Renal cortex interstitium (tissue), 15 donors: ENCODE measurements at places on chromosomes 2 and 18.

DNA sequence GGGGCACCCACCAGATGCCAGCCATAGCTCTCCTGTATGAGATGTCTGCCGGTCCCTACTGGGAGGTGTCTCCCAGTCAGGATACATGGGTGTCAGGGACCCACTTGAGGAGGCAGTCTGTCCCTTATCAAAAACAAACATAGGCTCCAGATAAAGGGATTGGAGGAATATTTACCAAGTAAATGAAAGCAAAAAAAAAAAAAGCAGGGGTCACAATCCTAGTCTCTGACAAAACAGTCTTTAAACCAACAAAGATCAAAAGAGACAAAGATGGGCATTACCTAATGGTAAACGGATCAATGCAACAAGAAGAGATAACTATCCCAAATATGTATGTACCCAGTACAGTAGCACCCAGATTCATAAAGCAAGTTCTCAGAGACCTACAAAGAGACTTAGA, 640.0 kb upstream of the LRRTM4 start:
- no peak for DNase-seq

DNA sequence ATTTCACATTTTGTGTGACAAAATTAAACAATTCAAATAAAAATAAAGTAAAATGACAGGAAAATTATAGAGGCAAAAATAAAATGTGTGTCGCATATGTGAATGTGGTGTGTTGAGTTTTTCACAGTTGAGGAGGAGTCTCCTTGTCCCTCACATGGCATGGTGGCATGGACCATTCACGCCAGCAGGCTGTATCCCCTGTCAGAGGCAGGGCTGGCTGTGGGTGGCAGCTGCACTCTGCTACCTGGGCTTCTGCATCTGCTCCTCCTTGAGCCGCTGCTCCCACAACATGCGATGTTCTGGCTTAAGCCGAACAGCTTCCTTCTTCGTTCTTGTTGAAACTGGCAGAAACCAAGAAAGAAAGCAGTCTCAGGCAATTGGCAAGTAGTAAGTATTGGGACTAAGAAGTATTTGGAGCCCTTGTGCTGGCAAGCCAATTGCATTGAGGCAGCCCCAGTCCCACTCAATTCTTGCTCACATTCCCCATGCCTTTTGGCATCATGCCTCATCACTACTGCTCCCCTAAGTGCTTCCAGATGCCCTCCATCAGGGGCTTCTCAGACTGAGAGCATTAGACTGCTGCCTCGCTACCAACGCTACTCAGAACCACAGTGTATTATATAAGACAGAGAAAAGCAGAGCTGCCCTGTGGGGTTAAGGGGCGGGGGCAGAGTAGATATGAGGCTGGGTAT, 177.9 kb upstream of the NABP1 start:
- no peak for DNase-seq

GRCh38 chr2:38735999-38736320, 15.2 kb downstream of the SRSF7 start:
- DNase-seq: no peak

DNA sequence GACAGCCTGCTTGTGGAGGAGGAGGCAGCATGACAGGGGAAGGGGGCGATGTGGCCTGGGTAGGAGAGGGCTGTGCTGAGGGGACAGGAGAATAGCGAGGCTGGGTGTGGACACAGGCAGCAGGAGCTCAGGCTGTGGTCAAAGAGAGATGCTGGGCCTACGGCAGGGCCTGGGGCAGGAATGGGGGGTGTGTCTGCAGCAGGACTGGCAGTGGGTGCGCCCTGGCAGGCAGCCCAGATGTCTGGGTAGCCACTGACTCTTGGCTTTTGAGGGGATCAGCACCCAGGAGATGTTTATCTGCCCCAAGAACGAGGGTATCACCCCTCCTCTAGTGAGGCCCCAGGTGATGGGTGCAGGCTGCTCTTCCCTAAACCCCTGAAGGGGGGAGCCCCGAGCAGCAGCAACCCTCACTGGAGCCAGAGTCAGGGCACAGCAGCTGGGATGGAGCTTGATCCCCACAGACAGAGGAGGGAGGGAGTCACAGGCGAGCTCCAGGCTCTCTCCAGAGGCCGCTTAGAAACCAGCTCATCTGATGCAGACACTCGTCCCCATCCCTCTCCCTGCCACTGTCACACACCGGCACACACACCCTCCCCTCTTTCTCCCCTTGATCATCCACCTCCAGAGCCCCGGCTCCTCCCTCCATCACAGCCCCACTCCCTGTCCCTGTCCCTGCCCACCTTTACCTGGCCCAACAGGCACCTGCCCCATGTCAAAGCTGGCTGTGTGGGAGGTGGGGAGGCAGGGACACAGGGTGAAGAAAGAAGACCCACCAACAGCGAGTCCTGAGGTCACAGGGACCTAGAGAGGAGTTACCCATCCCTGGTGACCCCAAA, 29.8 kb upstream of the TNS1 start:
- DNase-seq: no peak

GRCh38 chr18:58525928-58526424, 102.9 kb downstream of the ALPK2 start:
- no peak for DNase-seq

DNA sequence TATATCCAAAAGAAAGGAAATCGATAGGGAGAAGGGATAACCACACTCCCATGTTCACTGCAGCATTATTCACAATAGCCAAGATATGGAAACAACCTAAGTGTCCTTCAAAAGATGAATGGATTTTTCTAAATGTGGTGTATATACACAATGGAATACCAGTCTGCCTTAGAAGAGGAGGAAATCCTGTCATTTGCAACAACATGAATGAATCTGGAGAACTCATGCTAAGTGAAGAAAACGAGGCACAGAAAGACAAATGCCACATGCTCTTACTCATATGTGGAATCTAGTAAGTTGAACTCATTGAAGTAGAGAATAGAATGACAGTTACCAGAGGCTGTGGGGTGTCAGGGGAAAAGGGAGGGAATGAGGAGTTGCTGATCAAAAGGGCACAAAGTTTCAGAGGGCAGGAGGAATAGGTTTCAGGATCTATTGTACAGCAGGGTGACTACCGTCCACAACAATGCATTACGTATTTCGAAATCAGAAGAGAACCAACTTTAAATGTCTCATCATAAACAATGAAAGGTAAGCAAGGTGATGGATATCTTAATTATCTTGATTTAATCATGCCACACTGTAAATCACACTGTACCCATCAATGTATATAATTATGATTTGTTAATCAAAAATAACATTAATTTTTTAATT, 46.1 kb downstream of the SIGLEC15 start:
- DNase-seq: no peak

DNA sequence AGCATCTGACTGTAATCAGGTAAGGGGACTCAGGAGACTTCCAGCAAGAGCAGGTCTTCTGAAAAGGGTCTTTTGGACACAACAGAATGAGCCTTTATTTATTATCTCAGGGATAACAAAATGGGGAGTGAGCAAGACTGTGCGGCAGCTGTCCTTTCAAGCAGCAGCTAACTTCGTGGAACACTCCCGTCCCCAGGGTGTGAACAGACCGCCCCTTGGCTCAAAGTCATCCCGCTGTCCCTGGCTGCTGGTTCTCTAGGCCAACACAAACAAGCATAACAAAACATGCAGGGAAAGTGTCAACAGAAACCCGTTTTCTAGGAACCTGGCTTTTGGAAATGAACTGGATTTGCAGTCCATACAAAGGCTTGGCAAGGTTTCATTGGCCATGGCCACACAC, 787.9 kb upstream of the FANCL start:
- DNase-seq: no peak

DNA sequence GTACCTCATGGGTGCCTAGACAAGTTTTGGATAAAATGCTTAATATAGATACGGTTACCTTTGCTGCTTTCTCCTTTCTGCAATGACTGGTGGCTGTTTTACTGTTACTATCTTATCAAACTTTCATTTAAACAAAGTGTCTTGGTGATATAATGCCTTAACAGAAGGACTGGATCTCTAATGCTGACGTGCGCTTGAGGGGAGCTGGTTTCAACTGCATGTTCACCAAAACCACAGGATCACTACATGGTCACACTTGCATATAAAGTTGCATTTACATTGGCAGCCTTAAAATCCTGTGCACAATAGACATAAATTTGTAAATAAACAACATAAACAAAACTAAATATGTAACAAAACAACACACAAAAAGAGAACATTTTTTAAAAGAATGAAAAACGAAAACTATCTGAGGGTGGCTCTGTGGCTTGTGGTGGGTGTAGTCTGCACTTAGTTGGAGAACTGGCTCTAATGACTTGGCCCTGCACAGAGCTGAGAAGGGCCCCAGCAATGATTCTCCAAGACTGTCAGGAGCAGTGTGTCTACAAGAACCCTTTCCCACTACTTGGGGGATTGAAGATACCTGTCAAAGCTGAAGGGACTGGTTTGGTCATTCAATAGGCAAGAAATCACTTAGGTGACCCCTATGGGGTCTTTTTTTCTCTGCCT, 135.5 kb downstream of the UXS1 start:
- no peak for DNase-seq

GRCh38 chr2:239169311-239170048, 231.3 kb downstream of the HDAC4 start:
- DNase-seq: no peak

- DNase-seq: no peak
These were observed 1.1 kb upstream of the CDH2 start for GRCh38 chr18:28177828-28178635.

- no peak for DNase-seq
These were observed 60.9 kb upstream of the AGAP1 start for GRCh38 chr2:235432741-235433520.

DNA sequence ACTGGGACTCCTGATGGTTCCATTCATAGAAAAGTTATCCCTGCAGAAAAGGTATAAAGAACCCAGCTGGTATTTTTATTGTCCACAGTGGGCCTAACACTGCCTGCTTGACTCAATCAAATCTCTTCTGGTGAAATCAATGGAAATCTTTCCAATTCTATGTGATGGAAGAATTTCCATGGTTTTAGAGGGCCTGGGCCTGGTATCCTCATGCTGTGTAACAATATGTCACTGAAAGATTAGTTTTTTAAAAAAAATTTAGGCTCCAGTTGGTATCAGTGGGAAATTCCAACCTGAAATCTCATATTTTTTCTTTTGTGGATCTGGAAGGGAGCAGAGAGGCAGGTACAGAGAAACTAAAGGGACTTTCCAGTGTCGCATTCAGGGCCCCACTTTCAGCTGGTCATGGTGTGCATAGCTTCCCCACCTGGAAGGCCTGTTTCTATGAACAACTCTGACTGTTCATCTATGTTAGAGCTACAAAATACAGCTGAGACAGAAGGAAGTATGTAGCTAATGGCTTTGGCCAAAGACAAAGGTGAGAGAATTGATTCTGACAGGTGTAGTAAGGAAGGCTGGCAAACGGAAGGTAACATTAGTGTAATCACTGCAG, 20.9 kb downstream of the NEB start:
- no peak for DNase-seq

DNA sequence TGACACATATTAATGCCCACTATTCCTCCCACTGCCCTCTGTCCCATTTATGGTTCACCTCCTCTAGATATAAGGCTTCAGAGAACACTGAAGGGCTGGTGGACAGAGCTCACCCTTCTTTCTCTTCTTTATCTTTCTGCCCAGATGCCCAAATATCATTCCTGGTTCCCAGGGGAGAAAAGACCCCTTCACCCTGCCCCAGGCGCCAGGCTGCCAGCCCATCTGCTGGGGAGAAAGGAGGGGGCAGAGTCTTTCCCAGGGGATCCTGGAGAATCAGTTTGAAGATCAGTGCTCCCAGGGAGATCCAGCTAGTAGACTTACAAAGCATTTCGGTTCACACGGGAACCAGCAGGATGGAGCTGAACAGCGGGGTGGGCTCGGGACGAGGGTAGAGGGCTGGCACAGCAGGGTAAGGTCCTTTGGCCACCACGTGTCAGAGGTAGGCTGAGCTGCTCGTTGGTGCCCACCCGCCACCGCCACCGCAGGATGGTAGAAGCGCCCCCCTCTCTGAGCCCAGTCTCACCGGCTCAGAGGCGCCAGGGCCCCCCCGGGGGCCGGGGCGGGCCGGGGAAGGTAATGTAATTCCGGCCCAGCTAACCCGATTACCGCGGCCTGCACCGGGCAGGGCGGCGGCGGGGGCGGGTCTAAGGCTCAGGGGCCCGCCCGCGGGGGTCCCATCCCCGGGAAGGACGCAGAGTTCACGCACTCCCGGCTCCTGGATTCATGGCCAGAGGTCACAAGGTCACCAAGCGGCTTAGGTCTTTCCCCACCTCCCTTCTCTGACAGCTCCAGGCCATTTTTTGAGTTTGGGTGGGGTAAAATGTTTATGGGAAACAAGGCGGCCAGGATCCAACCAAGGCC, 1.3 kb upstream of the TLX2 start:
- DNase-seq: no peak

DNA sequence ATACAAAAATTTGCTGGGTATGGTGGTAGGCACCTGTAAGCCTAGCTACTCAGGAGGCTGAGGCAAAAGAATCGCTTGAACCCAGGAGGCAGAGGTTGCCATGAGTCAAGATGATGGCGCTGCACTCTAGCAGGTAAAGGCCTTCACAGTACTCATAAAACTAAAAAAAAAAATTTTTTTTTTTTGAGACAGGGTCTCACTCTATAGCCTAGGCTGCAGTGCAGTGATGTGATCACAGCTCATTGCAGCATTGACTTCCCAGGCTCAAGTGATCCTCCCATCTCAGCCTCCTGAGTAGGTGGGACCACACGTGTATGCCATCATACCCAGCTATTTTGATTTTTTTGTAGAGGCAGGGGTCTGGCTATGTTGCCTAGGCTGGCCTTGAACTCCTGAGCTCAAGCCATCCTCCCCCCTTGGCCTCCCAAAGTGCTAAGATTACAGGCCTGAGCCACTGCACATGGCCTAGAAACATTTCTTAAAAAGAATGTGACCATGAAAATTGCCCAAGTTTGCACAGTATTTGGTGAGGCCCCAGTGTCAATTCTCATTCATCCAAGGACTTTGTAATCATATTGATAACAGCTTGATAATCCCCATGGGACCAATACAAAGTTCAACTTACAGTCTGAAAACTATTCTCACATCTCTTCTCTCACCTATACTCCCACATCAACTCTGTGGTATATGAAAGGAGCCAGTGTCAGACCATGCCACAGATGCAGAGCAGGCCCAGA, 64.2 kb upstream of the MYCN start:
- DNase-seq: no peak

- DNase-seq: no peak
These were observed 40.5 kb upstream of the PAPOLG start for GRCh38 chr2:60715561-60715960.

DNA sequence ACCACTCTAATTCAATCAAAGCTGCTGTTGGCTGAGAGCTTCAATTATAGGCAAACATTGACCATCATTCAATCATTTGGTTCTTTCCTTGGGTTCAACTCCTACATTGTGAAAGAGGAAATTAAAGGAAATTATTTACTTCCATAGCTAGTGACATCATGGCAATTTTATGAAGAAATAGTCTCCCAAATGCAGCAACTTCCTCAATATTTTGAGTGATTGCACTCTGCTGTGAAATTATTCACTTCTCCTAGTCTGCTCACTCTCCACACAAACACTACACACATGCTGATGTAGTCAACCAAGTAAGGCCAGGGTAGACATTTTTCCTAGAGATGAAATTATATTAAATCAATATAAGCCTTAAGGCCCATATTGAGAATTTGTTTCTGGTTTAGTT, 86.7 kb upstream of the NCKAP5 start:
- DNase-seq: no peak

- no peak for DNase-seq
These were observed 2.8 kb downstream of the CNDP2 start for GRCh38 chr18:74498712-74499627.
